ENCODE measurements at places on chromosomes 6 and 20.

DNA sequence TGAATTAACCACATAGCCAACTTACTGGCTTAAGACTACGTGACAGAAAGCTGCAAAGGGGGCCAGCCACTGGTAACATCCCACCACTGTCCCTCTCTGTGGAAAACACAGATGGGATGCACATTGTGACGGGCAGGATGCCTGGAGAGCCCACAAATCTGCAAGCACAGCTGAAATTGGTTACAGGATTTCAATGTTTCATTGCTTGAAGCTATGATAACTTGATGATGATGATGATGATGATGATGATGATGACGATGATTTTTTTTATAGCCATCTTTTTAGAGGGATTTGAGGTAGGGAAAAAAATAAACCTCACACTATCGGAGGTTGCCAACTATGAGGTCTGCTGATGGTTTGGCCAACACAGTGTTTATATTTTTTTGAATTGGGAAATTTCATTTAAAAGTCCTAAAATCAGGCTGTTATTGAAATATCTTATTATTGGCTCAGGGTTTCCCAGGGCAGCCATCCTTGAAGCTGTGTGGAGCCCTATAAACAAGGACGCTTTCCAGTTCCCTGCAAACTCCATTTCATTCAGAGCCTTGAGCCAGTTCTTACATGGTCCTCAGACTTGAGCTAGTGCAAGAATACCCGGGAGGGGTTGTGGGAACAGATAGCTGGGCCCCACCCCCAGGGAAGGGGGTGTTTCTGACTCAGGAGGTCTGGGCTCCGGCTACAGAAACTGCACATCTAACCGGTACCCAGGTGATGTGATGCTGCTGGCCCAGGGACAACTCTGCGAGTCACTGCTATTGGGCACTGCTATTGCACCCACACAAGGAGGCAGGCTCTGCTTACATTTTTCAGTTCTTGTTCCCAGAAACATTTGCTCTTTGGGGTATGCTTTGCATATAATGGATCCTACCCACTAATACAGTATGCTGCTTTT lies 27.1 kb downstream of the BCAS1 start:
- no peak for DNase-seq

- no peak for DNase-seq
These were observed 32.4 kb upstream of the FBXO9 start for GRCh38 chr6:53032849-53033248.

GRCh38 chr6:129059650-129060049 lies 176.7 kb downstream of the LAMA2 start:
- no peak for DNase-seq

- DNase-seq = no peak
These were observed 117.4 kb downstream of the ADAT2 start for GRCh38 chr6:143333081-143333480.

GRCh38 chr6:133621751-133622150 lies 267.2 kb upstream of the TCF21 start:
- DNase-seq = no peak

GRCh38 chr6:158059108-158059507 lies 77.4 kb downstream of the SYNJ2 start:
- DNase-seq = no peak

DNA sequence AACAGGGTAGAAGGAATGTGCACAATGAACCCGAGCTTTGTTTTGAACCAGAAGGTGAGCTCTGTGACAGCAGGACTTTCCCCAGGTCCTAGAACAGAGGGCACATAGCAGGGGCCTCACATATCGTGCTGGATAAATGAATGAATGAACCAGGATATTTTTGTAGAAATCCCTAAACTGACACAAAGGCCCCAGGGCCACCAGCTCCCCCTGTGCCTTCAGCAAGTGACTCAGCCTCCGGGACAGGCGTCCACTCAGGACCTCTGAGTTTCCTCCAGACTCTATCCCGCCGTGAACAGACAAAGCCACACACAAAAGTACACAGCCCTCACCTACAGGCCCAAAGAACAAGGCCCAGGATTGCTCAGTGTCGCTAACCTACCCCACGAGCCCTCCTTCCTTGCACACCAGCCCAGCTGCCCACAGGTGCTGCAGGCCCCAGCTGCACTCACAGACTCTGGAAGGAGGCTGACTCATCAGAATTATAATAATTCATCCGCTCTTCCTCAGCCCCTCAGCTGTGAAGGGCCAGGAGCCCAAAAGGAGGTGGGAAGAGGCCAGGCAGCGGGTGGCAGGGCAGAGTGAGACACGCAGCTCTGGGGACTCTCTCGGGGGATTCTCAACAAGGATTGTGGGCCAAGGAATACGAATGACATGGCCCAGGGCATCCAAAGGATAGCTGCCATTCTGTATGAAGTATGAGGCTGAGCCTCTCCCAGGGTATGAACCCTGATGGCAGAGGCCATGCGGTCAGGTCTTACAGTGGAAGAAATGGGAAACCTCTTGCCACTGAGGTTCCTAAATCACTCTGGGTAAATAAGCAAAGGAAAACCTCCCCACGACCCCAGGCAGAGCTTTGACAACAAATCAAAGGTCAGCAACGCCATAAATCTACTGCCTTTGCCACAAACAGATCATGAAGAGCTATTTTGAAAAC lies 40.9 kb downstream of the SUMO4 start:
- no peak for DNase-seq

GRCh38 chr6:45574885-45575284 lies 197.2 kb upstream of the SUPT3H start:
- no peak for DNase-seq

GRCh38 chr6:11043378-11043960 lies 636 bp downstream of the ELOVL2 start:
- DNase-seq = no peak

- no peak for DNase-seq
These were observed 9.1 kb downstream of the COL11A2 start for GRCh38 chr6:33183071-33183683.

- DNase-seq = no peak
These were observed 24.2 kb downstream of the RBM24 start for GRCh38 chr6:17305219-17306001.

GRCh38 chr6:42702200-42702599 lies 20.2 kb downstream of the PRPH2 start:
- DNase-seq = no peak

DNA sequence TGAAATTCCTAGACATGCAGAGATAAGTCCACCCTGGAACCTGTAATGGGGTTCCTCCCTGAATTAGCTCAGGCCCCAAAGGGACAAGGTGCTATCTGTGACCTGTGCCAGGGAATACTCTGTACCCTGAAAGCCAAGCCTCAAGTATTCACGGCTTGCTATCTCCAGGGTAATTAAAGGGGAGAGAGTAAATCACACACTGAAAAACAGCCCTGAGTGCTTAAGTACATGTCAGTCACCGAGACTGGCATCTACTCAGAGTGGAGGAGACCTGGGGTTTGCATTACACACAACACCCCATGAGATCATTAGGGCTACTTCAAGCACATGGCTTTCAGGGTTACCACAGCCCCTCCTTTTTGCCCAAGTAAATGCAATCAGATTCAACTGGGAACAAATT lies 188.1 kb downstream of the CD83 start:
- DNase-seq = no peak

- no peak for DNase-seq
These were observed 1.7 kb upstream of the TFAP2C start for GRCh38 chr20:56627122-56628014.

DNA sequence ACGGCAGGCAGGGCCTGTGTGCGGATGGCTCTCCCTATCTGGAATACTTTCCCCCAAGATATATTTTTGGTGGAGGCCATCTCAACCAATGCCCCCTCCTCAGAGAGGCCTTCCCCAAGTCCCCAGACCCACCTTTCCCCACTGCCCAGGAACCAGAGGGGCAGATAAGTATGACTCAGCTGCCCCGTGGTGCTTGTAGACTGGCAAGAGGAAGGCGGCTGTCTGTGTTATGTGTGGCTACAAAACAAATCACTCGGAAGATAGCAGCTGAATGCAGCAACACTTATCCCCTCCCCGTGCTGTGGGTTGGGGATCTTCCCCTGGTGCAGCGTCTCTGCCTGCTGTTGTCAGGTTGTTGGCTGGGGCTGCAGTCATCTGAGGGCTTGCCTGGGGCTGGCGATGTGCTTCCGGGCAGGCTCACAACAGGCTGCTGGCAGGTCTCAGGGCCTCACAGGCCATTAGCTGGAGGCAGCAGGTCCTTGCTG lies 7.1 kb downstream of the NPEPL1 start:
- no peak for DNase-seq

DNA sequence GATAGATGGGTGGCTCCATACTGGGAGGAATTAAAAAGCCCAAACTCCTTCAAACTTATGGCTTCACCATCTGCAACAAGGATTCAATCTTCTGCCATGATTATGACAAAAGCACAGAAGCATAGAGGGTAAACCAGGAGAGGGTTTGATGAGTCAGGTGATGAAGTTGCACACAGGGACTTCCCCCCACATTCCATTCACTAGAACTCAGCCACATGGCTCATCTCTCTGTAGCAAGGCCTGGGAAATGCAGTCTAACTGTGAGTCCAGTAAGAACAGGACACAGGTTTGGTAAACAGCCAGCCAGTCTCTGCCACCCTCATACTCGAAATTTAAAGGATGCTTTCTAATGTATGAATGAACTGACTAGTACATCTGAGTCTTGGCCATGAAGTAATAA lies 142.9 kb downstream of the HIVEP2 start:
- peak; percentile 42 for DNase-seq

- no peak for DNase-seq
These were observed 704.2 kb upstream of the MAP3K7 start for GRCh38 chr6:91291071-91291470.

Data from stimulated activated CD4-positive, alpha-beta T cell treated with anti-CD3 and anti-CD28 coated beads, TNF-alpha, amount 100 ng/mL, for 24 hours (primary cell).